Hindlimb muscle (tissue), 1 donor: ENCODE measurements at places on chromosomes 11 and 22.

DNA sequence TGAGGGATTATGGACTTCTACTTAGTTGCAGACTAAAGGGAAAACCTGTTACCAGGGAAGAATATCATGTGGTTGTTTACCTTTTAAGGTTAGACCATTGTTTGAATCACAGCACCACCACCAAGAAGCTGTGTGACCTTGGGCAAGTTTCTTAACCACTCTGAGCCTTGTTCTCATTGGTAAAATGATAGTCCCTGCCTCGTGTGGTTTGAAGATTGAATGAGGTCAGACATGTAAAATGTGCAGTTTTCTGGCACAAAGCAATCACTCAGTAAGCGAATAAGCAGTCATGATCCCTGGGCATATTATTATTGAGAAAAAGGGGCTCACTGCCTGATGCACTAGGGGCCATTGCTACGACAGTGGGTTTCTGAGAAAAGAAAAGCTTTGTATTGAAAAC is 28.3 kb downstream of the MOV10L1 start:
- no peak for DNase-seq

DNA sequence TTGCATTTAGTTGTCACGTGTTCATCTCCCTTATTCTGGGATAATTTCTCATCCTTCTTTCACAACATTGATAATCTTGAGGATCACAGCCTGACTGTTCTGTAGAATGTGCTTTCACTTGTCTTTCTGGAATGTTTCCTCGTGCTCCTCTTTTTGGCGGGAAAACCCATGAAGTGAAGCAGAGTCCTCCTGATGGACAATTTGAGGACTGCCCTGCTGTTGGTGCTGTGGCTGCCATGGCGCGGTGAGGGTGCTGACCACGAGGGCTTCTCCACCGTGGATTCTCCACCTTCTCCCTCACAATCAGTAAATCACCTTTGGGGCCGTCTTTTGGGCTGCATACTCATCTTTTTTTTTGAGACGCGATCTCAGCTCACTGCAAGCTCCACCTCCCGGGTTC is 946.9 kb downstream of the BRD1 start:
- no peak for DNase-seq

DNA sequence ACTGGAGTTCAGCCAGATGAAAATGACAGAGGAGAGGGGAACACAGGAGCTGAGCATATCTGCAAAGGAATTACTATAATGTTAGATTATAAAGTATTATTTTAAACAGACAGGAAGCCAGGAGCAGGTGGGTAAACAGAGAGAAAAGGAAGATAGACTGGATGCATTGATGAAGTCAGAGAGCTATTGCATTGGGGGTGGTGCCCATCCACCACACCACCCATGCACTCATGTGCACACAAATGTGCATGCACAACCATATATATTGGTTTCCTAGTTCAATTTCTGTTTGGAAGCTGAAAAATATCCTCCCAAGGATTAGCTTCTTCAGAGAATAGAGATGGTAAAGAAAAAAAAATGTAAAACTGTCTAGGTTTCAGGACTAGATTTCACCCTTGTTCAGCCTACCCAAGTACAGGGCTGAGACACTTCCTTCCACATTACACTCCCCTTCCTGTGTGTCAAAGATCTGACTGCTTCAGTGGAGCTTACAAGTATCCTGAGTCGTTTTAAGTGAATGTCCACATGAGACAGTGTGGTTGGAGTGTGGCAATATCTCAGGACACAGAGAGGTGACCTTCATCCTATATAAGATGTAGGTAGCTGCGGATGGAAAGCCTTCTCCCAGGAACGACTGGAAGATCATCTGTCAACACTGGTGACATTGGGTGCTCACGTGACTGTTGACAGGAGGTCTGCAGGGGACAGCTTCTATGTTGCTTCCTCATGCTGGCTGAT is 12.2 kb upstream of the SMPD1 start:
- DNase-seq: no peak

DNA sequence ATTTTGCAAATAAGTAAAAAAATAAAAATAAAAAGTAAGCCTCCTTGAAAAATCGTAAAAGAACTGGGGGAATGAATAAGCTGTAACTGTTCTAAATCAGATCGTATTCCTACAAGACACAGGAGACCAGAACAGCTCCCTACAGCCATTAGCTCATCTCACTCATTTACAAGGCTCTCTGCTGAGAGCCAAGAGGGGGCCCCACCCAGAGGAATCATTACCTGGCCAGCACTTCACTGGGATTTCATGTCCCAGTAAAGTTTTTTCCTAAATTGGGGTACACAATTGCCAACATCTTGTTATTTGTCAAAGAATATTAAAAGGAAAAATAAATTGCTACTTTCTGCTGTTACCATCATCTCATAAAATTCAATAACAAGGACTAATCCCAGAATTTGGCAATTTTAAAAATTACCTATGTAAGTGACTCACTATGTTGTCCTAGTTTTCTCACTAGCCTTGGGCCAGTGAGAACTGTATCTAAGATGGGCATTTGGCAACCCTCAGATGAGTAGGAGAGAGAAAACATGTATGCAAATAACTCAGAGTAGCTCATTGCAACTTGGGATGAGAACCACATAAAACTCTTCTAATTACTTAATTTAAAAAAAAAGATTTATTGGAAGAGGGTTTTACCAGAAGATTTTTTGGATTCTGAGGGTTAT is 18.4 kb upstream of the SMTN start:
- DNase-seq: no peak

GRCh38 chr11:13128354-13128753 is 119.2 kb downstream of the RASSF10 start:
- no peak for DNase-seq

- DNase-seq: no peak
These were observed 8.3 kb downstream of the CLCF1 start for GRCh38 chr11:67364783-67365722.

DNA sequence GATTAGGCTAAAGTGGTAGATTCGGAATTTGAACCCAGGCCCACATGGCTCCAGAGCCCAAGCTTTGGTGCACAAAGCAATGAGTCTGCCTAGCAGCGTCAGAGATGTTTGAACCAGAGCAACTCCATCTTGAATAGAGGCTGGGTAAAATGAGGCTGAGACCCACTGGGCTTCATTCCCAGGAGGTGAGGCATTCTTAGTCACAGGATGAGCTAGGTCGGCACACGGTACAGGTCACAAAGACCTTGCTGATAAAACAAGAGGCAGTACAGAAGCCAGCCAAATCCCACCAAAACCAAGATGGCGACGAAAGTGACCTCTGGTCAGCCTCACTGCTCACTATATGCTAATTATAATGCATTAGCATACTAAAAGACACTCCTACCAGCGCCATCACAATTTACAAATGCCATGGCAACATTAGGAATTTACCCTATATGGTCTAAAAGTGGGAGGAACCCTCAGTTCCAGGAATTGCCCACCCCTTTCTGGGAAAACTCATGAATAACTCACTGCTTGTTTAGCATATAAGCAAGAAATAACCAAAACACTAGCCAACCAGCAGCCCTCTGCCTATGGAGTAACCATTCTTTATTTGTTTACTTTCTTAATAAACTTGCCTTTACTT is 40.3 kb upstream of the DAGLA start:
- no peak for DNase-seq

GRCh38 chr11:62708793-62709192 is 1.3 kb downstream of the GNG3 start:
- no peak for DNase-seq

- DNase-seq: peak; percentile 63
These were observed 67.7 kb downstream of the SPON1 start for GRCh38 chr11:14029971-14030920.

GRCh38 chr11:64999478-64999877 is 2.7 kb upstream of the BATF2 start:
- DNase-seq: no peak

DNA sequence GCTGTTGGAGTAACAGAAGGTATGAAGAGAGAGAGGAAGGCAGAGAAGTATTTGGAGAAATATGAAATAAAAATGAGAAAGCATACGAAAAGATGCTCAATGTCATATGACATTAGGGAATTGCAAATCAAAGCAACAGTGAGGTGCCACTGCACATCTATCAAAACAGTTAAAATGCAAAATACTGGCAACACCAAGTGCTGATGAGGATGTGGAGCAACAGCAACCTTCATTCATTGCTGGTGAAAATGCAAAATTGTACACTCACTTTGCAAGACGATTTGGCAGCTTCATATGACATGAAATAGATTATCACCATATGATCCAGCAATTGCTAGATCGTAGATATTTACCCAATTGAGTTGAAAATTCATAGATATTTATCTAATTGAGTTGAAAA is 9.4 kb upstream of the SPDYC start:
- DNase-seq: no peak

GRCh38 chr22:44449061-44449682 is 48.9 kb downstream of the RTL6 start:
- DNase-seq: no peak

DNA sequence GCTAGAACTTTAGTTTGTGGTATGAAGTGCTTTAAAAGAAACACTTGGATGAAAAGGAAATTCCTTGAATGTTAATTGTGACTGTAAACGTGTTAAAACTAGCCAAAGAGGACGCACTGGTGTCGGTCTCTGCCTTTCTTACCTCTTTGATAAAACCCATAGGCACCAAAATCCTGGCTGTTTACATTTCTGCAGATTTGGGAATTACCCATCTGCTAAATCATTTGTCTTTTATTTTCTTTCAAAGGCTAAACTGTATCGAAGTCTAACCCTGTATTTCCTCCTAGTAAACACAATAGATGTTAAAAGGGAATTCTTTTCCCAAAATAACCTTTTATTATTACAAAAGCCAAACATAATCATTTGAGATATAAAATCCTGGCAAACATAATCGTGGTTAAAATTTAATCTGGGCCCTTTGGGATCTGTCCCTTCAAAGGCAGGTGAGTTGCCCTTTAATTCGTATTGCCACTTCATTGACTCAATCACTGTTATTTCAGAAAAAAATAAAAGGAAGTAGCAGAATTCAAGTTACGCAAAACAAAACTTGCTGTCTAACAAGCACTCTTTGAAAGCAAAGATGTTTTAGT is 2.4 kb downstream of the RASSF10 start:
- no peak for DNase-seq

- DNase-seq: no peak
These were observed 63.5 kb upstream of the TP53AIP1 start for GRCh38 chr11:129006161-129006560.

GRCh38 chr22:48018346-48018745 is 1255.9 kb downstream of the TBC1D22A start:
- DNase-seq: no peak

GRCh38 chr11:96652516-96652915 is 262.7 kb downstream of the JRKL start:
- DNase-seq: no peak

- no peak for DNase-seq
These were observed 22.3 kb upstream of the TESMIN start for GRCh38 chr11:68773521-68774193.

DNA sequence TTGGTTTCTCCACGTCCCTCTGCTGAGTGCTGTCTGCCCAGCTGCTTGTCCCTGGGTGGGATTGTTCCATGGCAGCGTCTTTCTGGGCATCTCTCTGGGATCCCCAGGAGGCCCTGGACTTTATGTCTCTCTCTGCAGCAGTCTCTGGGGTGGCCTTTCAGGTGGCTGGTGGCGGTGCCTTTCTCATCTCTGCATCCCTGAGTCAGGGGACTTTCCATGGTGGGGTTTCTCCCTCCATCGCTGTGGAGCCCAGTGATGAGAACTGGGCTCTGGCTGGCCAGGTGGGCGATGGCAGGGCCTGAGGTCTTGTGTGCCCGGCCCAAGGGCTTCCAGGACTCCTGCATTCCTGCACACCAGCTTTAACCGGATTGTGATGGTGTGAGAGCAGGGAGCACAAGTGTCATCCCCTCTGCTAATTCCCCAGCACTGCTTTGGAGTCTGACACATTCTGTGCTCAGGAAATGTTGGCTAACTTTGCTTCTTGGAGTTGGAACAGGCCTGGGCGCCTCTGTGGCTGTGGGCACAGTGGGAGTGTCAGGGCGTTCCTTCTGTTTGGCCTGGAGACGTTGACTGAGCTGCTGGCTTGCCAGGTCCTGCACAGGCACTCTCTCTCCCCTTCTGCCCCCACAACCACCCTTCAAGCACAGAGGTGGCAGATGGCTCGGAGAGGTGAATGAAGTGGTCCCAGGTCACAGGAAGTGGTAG is 27.9 kb downstream of the FAM83F start:
- DNase-seq: no peak

DNA sequence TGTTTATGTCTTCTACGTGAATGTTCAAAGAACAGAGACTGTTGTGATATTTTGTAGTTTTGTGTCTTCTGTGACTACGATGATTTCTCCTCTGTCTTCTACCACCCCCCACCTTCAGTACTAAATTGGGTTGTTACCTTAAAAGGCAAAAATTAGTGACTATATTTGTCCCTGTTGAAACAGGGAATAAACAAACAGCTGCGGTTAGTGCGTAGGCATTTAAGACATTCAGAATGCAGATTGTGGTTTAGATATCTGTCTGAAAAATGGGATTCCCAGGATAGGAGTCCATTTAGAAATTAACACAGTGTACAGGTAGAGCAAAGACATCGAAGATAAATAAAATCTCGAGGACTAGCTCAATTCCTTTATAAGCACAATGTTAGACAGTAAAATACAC is 15.6 kb upstream of the ARHGAP42 start:
- no peak for DNase-seq

DNA sequence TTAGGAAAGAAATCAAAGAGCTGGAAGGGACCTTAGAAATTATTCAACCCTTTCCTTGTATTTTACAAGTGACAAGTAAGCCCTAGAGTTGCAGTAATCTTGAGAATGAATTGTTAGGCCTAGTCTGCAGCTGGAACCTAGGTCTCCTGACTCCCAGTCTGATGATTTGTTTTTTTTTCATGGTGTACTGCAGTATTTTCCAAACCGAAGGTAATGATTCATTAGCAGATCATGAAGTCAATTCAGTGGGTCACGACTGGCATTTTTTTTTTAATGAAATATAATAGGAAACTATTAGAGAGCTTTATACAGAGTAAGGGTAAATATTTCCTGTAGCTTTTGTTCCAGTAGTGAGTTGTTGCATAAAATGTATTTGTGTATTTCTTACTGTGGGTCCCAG is 42.8 kb downstream of the EXT2 start:
- DNase-seq: no peak

GRCh38 chr11:134139873-134140331 is 71.0 kb downstream of the JAM3 start:
- peak; percentile 81 for DNase-seq

GRCh38 chr11:112769584-112769983 is 191.6 kb upstream of the NCAM1 start:
- no peak for DNase-seq

DNA sequence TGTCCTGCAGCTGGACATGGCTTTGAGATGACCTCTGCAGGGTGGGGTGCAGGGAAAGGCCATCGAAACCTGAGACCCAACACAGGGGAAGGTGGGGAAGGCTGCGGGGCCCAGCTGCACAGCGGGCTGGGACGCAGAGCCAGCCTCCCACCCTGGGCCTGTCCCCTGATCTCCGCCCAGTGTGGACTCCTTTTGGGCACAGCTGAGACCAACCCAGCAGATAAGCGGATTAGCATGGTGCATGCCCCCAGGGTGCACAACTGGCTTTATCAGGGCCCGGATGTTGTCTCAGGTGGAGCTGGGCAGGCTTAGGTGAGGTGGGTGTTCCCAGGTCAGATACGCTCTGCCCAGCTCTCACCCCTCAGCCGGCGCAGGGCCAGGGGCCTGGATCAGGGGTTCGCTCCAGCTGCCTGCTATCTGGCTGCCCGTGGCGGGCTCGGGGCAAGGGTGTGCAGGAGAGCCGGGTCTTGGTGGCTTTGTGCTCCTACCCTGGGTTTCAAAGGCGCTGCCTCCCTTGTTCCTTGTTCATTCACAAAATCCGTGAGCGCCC is 28.1 kb upstream of the MUC5AC start:
- no peak for DNase-seq

- no peak for DNase-seq
These were observed 246.1 kb upstream of the CHORDC1 start for GRCh38 chr11:90468923-90469322.

- peak; percentile 6 for DNase-seq
These were observed 1.7 kb downstream of the PGR start for GRCh38 chr11:101127699-101128570.
